ENCODE measurements at places on chromosomes 13 and 19.

DNA sequence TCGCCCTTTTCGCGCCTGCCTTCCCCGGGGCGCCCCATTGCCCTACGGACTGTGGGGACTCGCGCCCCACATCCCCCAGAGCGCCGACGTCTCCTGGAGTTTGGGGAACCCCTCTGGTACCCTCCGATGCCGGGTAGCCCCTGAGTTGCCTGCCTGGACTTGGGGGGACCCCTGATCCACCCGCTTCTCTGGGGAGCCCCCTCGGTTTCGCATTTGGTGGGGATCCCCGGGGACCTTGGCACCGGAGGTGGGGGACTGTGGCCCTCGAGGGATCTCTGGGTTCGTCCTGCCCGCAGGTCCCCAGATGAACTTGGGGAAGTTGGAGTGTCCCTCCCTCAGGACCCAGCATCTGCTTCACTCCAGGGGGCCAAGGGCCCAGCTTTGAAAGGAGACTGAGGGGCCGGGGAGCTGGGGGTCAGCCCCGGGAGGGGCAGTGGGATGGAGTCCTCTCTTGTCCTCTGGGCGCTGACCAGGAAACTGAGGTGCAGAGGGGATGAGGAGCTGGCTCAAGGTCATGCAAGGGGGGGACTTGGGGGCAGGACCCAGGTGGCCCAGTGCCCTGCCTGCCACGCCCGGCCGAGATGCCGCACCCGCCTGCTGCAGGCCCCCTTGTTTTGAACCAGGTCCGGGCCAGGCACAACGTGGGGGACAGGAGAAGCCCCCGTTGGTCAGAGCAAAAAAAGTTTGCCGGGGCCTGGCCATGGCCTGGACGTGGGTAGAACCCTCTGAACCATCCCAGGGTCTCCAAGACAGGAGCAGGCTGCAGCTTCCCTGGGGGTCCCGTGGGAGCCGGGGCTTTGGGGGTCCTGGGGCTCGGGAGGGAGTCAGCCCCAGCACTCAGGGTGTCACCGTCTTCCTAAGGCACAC is 1.0 kb downstream of the EFNA2 start:
- no peak for DNase-seq

- no peak for DNase-seq
Observed at GRCh38 chr13:73248711-73249580, 190.1 kb downstream of the KLF5 start.

DNA sequence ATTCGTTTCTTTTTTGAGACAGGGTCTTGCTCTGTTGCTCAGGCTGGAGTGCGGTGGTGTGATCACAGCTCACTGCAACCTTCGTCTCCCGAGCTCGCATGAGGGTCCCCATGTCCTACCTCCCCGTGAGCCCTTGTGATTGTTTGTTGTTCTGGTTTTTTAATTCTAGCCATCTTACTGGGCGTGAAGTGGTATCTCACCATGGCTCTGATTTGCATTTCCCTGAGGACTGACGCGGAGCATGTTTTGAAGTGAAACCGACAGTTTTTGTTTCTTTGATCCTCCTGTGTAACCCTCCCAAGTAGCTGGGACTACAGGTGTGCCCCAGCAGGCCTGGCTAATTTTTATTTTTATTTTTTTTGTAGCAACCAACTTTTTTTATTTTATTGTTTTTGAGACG is 21.7 kb downstream of the GNG7 start:
- no peak for DNase-seq

GRCh38 chr13:44894001-44894770 is 95.1 kb downstream of the NUFIP1 start:
- DNase-seq: no peak

- DNase-seq: no peak
Observed at GRCh38 chr13:99191336-99191899, 9.2 kb upstream of the UBAC2 start.

- DNase-seq: no peak
Observed at GRCh38 chr19:33240181-33240771, 14.6 kb upstream of the SLC7A10 start.

DNA sequence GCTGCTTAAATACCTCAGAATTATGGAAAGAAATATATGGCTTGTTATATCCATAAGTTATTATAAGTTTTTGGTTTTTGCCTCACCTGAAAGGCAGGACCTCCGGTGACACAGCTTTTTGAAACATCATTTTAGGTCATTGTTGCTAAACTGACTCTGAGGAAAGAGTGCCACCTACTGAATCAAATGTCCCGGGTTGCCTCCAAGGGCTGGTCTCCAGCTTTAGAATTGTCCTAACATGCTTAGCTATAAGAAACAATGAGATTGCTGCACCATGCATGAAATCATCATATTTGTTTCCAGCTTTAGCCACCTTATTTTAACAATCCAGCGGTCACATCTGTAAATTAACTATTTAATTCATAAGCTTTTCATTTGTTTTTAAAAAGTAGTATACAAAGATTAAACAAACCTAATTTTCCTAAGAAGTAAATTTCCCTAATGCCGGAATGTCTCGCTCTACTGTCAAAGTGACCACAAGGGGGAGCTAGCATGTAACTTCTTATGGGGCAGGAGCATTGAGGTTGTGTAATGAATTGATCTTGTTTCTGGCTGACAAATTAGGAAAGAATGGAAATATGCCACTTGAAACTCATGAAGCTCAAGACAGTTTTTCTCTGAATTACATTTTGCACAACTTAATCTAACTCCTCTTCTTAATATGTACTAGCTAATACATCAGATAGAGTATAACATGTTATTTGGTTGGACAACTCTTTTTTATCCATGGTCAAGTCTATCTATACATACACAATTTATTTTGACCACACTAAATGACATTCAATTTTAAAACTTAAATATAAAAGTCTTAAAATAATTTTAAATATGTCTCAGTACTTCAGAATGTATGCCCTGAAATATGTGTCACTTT is 6.7 kb upstream of the PCDH17 start:
- DNase-seq: peak; percentile 40

GRCh38 chr13:111467111-111467890 is 146.9 kb downstream of the TEX29 start:
- DNase-seq: no peak

DNA sequence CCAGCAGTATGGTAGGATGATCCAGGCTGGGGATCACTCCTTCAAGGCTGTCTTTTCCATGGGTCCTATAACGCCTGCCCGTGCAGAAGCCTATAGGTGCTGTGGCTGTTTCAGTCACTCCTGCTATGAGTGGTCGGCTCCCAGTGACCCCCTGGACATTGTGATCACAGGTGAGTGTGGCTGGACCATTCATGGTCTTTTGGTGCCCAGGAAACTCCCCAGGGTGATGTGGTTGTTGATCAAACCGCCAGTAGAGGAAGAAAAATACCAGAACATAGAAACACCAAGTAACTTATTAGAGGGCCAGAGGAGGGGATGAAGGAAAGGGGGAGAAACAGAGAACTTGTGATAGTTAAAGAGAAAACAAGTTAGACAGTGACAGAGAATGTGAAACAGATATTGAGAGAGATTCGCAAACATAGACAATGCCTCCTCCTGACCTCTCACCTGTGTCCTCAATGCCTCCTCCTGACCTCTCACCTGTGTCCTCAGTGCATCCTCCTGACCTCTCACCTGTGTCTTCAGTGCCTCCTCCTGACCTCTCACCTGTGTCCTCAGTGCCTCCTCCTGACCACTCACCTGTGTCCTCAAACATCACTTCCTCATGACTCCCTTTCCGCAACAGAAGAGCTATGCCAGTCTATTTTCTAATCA is 19.4 kb downstream of the LAIR2 start:
- DNase-seq: no peak

GRCh38 chr13:88622362-88622973 is 951.3 kb downstream of the SLITRK5 start:
- DNase-seq: no peak

GRCh38 chr19:19823916-19824315 is 2.4 kb upstream of the ZNF506 start:
- no peak for DNase-seq

- peak; percentile 5 for DNase-seq
Observed at GRCh38 chr19:19338082-19338481, 17.5 kb downstream of the MAU2 start.

- DNase-seq: no peak
Observed at GRCh38 chr13:32454886-32455593, 27.1 kb upstream of the N4BP2L1 start.

DNA sequence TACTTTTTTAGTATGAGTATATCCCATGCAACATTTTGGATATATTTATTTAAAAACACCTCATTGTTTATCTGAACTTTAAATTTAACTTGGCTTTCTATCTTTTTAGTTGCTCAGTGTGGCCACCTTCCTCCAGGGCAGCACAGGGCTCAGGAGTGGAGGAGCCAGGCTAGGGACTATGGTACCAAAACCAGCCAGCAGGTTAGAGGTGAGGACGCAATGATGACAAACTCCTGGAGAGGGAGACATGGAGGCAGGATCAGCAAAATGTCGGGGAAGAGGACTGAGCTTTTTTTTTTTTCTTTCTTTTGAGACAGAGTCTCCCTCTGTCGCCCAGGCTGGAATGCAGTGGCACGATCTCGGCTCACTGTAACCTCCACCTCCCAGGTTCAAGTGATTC is 29.6 kb upstream of the CALM3 start:
- DNase-seq: peak; percentile 7

GRCh38 chr13:30463787-30464495 is 1.8 kb downstream of the HMGB1 start:
- peak; percentile 48 for DNase-seq

DNA sequence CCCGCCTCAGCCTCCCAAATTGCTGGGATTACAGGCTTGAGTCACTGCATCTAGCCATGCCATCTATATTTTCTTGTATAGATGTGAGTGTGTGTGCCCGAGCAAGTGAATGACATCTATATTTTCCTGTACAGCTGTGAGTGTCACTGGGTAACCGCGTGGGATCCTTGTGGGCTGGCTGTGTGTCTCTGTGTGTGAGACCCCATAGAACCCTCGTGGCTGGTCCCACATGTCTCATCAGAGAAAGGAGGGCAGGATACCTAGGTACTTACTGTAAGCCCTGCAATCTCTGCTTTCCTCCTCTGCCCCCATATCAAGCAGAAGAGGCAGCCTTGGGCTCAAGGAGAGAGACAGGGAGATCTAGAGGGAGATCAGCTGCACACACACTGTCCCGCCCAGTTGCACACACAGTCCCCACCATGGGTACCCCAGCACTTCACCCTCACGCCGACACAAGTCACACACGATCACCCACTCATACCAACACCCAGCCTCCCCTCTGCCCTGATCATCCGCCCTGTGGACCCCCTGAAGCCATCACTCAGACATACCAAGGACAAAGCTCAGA is 655 bp downstream of the DENND1C start:
- DNase-seq: no peak

DNA sequence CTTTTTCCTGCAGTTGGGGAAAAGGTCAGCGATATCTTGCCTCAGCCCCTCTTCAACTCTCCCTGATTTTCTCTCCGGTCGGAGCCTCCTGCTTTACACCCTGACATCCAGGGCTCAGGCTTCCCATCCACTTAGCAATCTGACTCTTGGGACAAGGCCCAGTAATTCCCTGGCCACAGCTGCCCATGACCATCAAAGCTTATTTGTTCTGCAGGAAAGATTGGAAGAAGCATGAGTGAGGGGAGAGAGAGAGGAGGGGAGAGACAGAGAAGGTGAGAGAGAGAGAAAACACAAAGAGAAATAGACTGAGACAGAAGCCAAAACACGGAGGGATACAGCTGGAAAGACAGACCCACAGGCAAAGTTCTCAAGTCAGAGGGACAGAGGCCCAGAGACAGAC is 13.7 kb downstream of the SYT3 start:
- no peak for DNase-seq

DNA sequence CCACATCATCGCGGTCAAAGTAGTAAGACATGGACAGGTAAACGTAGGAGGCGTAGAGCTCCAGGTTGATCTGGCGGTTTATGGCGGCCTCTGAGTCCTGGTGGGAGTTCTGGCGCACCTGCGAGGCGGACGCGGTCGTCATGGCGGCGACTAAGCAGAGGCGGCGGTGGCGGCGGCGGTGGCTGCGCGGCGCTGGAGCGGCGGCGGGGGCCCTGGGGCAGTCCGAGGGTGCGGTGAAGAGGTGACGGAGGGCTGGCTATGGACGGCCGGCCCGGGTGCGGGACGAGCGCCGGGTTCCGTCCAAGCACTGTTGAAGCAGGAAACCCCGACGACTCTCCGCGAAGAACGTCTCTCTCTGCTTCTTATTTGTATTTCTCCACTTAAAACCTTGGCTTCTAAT is 484.3 kb upstream of the SGCG start:
- DNase-seq: no peak

Measured in HFFc6 (cell line).